Astrocyte of the spinal cord (primary cell): ENCODE measurements at places on chromosomes 16 and 17.
A peak's percentile ranks its signal among the peaks of the same experiment; 100 is the strongest.

DNA sequence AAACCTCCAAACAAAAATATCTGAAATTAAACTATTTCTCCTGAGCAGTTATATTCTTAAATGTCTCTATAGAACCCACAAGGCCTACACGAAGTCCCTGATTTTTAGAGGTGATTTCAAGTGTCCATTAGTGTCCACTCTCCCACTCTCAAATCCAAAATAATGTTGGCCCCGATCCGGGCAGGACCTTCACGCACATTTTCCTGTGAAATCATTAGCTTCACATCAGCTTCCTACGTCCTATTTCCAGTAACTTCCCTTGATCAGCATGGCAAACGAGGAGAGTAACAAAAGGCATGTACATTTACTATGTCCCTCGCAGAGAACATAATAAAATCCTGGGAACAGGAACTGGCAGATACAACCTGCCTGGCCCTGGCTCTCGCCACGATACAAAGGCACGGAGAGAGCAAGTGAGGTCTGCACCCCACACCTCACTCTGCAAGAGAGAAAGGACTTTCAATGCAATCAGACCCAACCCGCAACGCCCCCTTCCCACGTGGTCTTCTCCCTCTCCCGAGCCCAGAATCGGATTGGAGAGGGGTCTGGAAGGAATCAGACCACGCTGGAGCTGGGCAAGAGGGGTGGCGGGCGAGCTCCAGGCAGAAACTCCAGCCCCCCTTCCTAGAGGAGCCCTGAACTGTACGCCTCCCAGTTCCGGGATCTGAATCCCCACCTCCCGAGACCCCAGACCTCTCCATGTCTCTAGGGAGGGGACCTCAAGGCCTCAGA lies 17.5 kb upstream of the C17orf78 start:
- DNase-seq: peak; percentile 62

- DNase-seq: no peak
These were observed 9.5 kb upstream of the GALK1 start for GRCh38 chr17:75774471-75774990.

DNA sequence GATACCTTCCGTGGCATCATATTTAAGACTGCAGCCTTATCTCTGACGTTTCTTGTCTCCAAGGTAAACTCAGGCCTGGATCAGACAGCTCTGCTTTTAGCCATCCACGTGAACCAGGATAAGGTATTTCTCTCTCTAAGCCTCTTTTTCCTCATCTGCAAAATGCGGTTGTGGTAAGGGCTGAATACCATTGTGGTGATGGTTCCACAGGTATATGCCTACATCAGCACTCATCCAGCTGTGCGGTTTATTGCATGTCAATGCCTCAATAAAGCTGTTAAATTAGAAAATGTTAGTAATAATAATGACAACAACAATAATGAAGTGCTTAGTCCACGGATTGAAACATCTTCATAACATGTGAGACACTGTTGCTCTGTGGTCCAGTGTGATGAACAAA lies 104.4 kb downstream of the GRIN2A start:
- DNase-seq: no peak

- DNase-seq: no peak
These were observed 4.4 kb downstream of the PITPNM3 start for GRCh38 chr17:6551869-6552531.

DNA sequence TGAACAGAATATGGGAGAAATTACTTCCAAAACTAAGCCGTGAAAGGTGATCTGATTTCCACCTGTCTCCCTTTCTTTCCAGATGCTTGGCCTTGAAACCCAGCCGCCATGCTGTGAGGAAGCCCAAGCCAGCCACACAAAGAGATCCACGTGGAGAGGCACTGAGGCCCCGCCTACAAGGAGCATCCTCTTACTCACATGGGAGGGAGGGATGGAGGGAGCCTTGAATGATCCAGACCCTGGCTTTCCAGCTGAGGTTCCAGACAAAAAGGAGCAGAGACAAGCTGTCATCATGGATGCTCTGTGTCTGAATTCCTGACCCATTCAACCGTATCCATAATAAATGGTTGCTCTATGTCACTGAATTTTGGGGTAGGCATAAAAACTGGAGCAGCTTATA lies 48.9 kb upstream of the HAPSTR1 start:
- no peak for DNase-seq

DNA sequence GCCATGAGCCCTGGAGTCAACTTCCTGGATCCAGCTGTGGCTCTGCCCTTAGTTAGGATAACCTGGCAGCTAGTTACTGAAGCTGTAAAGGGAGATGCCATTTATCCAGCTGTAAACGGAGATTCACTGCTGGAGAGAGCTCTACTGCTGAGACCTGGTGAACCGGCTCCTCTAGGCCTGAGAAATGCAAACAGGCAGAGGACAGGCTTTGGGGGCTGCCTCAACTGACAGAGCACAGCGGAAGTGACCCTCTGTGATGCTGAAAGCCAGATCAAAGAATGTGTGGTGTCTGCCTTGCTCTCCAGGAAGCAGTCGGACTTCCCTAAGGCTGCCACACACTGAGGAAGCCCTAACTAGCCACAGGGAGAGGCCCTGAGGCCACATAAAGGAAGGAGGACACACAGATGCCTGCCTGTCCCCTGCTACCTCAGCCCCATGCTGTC lies 21.9 kb upstream of the GPRC5C start:
- DNase-seq: no peak

- no peak for DNase-seq
These were observed 23.6 kb downstream of the BAHCC1 start for GRCh38 chr17:81418710-81419318.

- peak; percentile 49 for DNase-seq
These were observed 633 bp downstream of the TBC1D16 start for GRCh38 chr17:80034791-80035686.

GRCh38 chr16:2043667-2044451 lies 3.8 kb downstream of the NTHL1 start:
- DNase-seq: no peak

GRCh38 chr16:19379838-19380237 lies 37.8 kb upstream of the TMC5 start:
- no peak for DNase-seq

GRCh38 chr17:63692195-63692816 lies 7.6 kb downstream of the LIMD2 start:
- no peak for DNase-seq

DNA sequence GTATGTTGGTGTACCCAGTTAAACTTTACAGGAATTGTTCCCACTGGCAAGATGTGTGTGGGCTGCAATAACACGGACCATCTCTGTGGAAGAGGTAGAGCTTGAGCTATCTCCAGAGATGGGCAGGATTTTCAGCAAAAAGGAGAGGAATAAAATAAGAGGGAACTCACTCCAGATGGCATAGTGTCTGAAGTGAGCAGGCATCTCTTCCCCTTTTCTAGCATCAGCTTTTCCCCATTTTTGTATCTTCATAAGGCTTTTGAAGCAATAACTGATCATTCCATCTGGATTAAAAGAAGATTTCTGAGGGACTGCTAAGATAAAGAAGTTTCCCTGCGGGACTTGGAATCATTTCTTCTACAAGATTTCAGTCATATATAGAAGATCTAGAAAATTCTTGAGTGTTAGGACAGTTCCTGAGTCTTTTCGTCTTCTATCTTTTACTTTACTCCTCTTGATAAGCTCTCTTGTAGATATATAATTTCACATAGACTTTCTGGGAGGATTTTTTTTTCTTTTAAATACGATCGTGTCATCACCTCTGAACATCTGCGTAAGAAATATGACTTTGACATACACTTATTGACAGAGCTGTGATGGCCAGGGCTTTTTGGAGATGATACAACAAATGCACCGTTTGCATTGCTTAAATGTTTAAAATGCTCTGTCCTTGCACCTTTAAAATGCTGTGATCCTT lies 2.1 kb downstream of the CPD start:
- no peak for DNase-seq

- no peak for DNase-seq
These were observed 51.6 kb upstream of the LYRM9 start for GRCh38 chr17:27944546-27945332.

DNA sequence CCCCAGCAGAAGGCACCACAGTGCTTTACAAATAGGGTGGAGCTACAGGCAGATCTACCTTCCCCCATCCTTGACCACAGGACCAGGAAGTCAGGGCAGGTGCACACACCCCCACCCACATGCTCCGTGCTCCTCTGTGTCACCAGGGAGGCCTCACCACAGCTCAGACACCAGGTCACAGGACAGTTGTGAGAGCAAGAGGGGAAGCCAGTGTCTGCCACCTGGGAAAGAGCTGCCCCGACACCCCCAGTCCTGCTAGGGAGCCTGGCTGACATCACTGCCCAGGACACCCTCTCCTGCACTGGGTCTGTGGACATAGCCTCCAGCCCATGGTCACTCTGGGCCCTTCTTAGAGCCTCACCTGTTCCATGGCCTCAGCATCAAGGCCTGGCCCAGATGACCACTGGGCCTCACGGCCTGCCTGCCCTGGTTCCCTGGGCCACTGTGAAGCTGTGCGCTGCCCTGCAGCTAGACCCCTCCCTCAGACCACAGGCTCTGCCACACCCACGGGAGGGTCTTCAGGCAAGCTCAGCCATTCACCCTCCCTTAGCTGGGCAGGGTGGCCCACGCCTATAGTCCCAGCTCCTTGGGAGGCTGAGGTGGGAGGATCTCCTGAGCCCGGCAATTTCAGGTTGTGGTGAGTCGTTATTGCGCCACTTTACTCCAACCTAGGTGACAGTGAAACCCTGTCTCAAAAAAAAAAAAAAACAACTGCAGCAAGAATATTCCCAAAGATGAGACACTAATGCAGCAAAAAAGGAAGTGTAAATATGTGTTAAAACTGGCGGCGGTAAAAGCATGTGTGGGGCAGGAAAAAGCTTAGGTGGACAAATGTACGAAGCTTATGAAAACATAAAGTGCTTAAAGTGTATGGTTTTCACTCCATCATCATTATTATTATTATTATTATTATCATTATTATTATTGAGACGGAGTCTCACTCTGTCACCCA lies 14.2 kb downstream of the POLR3K start:
- DNase-seq: no peak

- DNase-seq: no peak
These were observed 40.2 kb downstream of the GRB2 start for GRCh38 chr17:75365009-75365930.

DNA sequence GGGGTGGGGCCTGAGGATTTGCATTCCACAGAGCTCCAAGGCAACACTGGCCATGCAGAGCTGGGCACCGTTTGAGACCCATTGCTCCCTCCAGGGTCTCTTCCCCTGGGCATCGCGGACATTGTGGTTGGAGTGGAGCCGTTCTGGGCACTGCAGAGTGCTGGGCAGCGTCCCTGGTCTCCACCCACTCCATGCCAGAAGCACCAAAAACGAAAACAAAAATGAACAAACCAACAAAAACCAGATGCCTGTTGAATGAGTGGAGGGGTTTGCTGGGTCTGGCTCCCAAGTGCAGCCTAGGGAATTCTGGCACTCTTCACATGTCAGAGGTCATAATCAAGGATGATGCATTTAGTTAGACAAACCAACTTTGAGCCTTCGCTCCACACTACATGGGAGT lies 17.9 kb downstream of the WNT9B start:
- DNase-seq: no peak

GRCh38 chr17:6523330-6523729 lies 33.0 kb downstream of the PITPNM3 start:
- no peak for DNase-seq

GRCh38 chr16:11501632-11502031 lies 85.1 kb downstream of the LITAF start:
- no peak for DNase-seq

DNA sequence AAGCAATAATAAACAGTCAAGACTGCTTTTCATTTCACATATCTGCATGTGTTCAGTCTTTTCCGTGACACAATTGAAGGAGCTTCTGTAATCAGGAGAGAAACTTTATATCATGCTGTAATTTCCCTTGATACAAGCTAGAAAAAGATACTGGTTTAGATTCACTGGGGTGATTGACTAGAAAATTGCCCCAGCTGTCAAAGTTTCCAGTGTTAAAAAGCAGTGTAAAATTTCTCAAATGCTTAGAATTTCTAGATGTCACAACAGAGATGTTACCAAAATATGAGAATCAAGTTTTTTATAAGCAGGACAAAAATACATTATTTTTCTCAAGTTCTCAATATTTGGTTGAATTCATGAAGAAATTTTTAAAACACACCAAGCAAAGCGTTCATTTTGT lies 292.4 kb upstream of the HSBP1 start:
- no peak for DNase-seq

DNA sequence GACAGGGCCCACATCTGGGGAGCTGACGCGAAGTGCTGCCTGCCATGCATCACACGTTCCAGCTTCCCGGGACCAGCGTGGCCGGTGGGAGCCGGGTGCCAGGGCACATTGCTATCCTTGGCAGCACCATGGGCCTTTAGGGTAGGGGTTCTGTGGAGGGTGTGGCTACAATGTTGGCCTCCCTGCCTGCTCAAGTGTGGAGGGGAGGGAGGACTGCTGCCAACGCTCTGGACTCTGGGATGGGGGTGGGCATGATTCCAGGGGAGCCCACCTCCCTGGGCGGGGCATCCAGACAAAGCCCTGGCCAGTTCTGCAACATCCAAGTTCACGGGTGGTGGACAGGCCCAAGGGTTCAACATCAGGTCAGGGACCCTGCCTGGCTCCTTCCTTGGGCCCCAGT lies 13.9 kb downstream of the GRB7 start:
- no peak for DNase-seq

DNA sequence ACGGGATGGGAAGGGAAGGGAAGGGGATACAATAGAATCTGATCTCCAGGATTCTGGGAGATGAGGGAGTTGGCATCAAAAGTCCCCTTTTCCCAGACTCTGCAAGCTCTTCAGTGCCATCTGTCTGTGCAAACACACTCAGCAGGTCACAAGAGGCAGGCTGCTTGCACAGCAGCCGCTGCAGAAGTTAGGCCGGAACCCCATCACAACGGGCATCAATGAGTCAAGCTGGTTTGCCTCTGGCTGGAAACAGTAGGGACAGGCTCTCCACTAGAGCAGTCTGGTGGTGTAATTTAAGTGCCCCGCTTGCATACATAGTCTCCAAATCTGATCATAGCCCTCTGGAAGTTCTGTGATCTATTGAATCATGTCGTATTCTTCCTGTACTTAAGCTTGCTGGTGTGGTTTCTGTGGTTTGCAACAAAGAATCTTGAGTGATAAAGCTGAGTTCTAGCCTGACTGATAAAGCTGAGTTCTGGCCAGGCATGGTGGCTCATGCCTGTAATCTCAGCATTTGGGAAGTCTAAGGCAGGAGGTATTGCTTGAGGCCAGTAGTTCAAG lies 33.7 kb upstream of the KDM8 start:
- DNase-seq: peak; percentile 92

DNA sequence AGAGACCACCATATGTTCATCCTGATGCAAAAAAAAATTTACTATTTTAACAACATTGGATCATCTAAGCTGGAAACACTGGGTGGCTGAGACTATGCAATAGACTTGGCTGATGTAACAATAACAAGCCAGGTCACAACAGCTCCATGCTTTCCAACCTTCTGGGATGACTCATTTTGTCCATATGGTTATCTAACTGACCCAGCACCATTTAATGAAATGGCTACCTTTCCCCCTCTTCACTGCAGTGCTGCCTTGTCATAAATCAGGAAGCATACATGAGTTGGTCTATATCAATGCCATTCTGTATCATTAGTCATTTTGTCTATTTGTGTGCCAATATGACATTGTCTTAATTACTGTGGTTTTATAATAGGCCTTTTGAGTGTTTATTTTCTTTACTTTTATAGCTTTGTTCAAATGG lies 217.6 kb upstream of the KCNJ16 start:
- DNase-seq: peak; percentile 86

- DNase-seq: no peak
These were observed 2.0 kb upstream of the KRT13 start for GRCh38 chr17:41507315-41507880.
